Activated CD4-positive, alpha-beta T cell treated with anti-CD3 and anti-CD28 coated beads, Interleukin-2, Interleukin-6, amounts not matched to agents 100 ng/mL and 50 ng/mL, durations not matched to agents 16 hours and 8 hours (primary cell): ENCODE measurements at places on chromosomes 1 and 21.

DNA sequence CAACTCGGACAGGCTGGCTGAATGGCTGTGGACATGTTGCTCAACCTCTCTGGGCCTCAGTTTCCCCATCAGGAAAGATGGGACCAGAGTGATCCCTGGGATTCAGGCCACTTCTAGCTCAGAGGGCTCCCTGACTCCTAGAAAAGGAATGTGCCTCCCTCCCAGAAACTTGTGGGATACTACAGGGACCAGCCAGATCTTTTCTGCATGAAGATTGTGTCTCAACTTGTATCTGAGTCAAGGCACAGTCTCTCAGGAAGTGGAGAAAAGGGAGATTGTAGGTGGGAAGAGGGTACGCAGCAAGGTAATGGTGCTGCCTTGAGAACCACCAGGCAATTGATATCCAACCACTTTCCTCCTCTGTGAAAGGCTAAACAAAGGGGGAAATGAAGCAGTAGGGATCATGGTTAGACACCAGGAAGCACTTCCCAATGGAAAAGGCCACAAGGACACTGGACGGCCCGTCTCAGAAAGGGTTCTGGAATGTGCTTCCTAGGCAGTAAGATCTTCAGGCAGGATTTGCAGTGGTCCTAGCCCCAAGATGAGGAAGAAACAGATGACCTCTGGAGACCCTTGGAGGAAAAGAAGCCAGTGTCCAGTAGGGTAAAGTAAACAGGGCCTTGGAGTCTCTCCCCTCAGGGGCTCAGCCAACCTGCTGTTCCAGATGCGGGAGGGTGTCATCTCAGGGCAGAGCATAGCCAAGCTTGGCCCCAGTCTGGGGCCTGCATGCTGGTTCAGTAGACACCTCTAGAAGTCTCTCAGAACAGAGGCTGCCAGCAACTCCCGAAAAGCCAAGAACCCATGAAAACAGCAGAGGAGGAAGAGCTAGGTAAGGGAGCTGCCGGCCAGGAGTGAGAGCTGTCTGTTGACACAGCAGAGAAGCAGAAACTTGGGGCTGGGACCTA, 16.8 kb downstream of the IFFO2 start:
- DNase-seq: no peak

GRCh38 chr1:61320575-61320974, 238.2 kb downstream of the NFIA start:
- no peak for DNase-seq

GRCh38 chr1:232533328-232533727, 96.6 kb downstream of the SIPA1L2 start:
- no peak for DNase-seq

GRCh38 chr1:173329726-173330125, 122.6 kb upstream of the TNFSF4 start:
- DNase-seq: no peak

DNA sequence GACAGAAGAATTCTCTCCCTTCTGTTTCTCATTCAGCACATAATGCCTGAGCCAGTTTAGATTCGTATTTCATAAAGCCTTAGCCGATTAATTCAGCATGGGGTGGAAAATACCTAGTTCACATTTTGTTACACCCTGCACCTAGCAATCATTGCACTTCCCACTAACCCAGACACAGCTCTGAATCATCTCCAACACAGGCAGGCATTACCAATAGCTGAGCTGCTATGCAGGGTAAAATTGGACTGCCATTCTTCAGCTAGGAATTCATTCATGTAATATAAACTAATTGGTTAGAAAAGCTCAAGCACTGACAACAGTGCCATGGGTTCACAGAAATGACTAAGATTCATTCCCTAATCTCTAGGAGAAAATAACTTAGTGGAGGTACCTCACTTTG, 26.9 kb upstream of the NKAIN1 start:
- no peak for DNase-seq

DNA sequence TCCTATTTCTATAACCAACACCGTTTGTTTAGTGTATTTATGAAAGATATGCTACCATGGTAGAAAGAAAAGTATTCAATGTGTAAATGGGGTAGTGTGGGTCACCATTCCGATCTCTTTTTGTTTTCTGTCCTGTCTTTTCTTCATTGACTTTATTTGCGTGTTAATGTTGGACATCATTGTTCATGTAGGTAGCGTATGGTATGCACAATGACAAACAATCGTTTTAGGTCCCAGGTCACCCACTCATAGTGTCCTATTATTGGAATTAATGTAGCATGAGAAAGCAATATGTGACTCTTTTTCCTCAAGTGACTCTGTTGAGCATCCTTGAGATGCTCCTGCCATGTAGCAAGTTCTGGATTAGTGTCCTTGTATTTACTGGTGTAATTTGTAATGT, 25.4 kb downstream of the ATP5PO start:
- no peak for DNase-seq

GRCh38 chr1:22536506-22536905, 26.8 kb upstream of the EPHA8 start:
- no peak for DNase-seq

DNA sequence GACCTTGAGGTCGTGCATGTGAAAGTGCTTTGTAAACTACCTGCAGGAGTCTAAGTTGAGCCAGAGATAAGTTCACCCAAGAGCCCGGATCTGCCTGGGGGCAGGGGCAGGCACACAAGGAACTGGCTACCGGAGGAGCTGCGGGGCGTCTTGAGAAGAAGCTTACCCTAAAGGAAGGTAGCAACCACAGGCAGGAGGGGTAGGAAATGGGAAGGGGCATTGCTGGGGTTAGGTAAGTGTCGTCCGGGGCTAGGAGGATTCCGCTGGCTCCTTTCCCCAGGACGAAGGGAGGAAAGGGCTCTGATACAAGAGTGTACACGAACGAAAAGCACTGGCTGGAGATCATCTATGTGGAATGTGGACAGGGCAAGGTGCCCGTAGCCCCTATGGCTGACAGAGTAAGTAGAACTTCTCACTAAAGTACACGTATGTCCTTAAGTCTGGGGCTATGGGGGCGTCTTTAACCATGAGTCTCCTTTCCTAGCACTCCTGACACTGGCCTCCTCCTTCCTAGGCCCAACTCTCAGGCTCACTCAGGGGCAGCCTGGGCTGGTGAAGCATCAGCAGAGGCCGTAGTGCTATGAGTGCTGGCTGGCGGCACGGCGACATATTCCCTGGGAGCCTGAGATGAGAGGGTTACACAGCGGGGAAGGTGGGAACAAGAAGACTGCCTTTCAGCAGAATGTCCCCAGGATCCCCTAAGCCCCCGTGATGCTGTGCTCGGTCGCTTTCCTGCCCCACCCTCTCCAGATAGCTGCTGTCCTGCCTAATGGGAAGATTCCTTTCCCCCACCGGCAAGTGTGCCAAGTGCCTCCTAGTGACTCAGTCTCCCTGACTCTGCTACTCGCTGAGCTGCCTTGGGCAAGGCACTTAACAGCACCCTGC, 9.1 kb upstream of the GALNT2 start:
- no peak for DNase-seq
